Stimulated activated naive CD4-positive, alpha-beta T cell treated with Interleukin-2 at 50 U/mL for 16 hours (primary cell): ENCODE measurements at places on chromosomes 1 and 21.
A peak's percentile ranks its signal among the peaks of the same experiment; 100 is the strongest.

GRCh38 chr1:155932081-155932480 is 2.1 kb downstream of the KHDC4 start:
- DNase-seq = no peak

- no peak for DNase-seq
Measured at GRCh38 chr1:207612762-207613161, 32.2 kb upstream of the CR1L start.

GRCh38 chr1:235939480-235939775 is 72.7 kb upstream of the LYST start:
- no peak for DNase-seq

DNA sequence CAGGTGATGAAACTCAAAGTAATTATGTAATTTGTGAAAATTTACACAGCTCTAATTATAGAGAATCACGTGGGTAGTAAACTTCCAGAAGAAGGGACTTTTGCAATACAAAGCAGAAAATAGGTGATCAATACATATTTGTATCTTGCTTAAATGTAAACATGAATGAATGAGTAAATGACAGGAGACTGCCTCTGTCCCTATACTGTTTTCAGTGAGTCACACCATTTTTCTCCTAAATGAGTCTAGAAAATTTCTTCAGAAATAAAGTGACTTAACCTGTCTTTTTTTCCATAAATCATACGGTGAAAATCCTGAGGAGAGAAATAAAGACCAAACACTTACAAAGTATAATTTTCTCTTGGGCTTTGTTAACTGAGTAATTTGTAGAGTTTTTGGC is 11.9 kb downstream of the RAP1A start:
- no peak for DNase-seq

DNA sequence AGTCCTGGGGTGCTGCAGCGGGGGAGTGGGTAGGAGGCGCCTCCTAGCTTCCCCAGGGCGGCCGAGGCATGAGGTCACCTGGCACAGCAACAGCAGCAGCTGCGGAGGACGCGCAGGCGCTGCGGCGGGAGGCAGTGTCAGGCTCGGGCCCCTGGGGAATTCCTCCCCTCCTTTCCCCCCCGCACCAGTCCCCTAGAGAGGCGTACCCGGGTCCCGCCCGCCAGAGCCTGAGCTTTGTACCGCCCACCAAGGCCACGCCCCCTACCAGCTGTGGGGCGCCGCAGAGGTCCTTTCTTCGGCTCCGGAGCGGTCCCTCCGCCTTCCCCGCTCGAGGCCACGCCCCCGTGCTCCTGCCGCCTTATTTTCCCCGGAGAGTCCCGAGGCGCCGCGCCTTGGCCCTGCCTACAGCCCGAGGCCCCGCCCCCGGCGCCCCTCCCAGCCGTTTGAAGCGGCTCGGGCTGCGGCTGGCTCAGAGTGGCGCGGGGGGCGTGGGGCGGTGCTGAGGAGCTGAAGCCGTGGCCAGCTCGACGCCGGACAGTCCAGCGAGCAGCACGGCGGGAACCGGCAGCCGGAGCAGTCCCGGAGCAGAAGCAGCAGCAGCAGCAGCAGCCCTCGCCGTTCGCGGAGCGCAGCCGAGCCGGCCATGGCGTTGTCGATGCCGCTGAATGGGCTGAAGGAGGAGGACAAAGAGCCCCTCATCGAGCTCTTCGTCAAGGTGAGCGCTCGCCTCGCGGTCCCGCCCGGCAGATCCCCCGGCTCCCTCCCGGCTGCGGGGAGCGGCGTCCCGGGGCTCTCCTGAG is at the start of gene CLIC4:
TSS of gene CLIC4 (plus strand) at position 537 of the 800 bp plus-strand sequence. CDS start at position 644, 107 bp downstream.
- peak; percentile 99 for DNase-seq

- no peak for DNase-seq
Measured at GRCh38 chr1:169833179-169833901, 38.6 kb upstream of the METTL18 start.

DNA sequence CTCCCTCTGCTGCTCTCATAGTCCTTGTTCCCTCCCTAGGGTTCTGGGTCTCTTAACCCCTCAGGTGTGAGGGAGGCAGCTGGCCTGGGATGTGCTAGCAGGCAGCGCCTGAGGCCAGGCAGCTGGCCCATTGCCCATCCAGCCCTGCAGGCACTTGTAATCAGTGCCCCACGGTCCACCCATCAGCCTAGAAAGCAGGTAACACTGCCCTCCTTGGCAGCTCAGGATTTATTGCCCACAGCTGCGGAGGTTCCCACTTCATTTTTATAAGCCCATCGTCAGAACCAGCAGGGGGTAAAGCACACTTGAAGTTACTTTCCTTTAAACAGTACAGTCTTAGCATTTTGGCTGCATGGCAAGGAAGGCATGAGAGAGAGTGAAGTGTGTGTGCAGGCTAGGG is 70.6 kb downstream of the TMEM53 start:
- DNase-seq = no peak

DNA sequence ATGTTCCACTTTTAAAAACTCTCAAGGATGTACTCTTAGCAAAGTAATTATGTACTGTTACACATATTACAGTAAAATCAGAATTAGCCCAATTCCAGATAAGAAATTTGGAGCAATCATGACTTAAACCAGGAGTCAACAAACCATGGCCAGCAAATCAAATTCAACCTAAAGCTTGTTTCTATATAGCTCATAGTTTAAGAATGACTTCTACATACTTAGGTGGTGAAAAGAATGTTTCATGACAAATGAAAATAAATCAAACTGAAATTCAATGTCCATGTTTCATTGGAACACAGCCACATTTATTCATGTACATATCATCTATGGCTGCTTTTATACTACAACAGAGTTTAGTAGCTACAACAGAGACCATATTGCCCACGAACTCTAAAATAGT is 35.1 kb downstream of the FRRS1 start:
- DNase-seq = no peak

GRCh38 chr1:155301342-155301841 is at the start of gene PKLR:
PKLR (minus strand) TSS chr1:155301438; CDS start chr1:155301395, 43 bp downstream.
- DNase-seq = no peak

- DNase-seq = no peak
Measured at GRCh38 chr1:154490317-154490716, 11.7 kb upstream of the TDRD10 start.

- no peak for DNase-seq
Measured at GRCh38 chr1:213759359-213760181, 228.2 kb upstream of the PROX1 start.

GRCh38 chr21:31921079-31921478 is 48.3 kb downstream of the HUNK start:
- no peak for DNase-seq

GRCh38 chr1:110227774-110228173 is 17.7 kb downstream of the KCNC4 start:
- no peak for DNase-seq

DNA sequence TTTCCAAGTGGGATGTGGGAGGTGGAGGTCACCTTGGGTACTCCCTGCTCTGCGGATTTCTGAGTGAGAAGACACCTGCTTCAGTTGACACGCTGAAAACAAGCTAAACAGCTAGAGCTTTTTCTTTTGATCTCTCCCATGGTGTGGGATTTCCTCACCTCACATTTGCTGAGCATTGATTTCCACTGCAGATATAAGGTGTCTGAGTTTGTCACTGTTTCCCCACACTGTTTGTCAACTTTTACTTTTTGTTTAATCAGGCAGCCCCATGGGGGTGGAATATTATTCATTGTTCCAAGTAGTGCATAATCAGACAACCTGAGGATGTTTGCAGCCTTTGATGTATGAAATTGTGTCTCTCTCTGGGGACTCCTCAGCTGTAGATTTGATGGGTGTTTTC is 49.5 kb downstream of the FASLG start:
- peak; percentile 42 for DNase-seq

DNA sequence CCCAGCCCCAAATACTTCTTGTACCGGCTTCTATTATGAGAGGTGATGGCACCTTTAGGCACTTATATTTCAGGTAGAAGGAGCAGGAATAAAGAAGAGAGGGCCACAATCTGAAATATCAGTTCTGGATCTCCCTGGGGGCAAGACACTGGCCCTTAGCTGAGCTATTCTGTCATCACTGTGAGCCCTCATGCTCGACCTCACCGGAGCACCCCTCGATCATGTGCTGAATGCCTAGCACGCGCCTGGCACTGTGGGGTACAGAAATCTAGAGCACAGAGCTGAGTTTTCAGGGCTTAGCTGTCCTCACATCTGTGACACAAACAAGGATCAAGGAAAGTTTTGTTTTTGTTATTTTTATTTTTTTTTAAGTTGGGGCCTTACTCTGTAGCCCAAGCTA is 7.6 kb upstream of the MX1 start:
- no peak for DNase-seq

DNA sequence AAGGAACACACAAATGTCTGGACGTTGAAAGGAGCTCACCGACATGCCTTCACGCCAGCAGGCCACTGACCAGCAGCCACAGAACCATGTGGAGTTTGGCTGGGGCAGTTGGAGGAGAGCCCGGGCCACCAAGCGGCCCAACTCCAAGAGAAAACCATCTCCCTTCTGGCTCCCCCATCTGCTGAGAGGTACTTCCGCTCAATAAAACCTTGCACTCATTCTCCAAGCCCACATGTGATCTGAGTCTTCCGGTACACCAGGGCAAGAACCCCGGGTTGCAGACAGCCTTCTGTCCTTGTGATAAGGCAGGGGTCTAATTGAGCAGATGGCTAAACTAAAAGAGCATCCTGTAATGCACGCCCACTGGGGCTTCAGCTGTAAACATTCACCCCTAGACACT is 24.4 kb downstream of the RGS4 start:
- no peak for DNase-seq

GRCh38 chr21:15144026-15144425 is 79.2 kb upstream of the NRIP1 start:
- no peak for DNase-seq

GRCh38 chr1:88763649-88764406 is 79.8 kb downstream of the PKN2 start:
- DNase-seq = no peak

GRCh38 chr1:49297783-49298182 is 521.1 kb upstream of the BEND5 start:
- no peak for DNase-seq

DNA sequence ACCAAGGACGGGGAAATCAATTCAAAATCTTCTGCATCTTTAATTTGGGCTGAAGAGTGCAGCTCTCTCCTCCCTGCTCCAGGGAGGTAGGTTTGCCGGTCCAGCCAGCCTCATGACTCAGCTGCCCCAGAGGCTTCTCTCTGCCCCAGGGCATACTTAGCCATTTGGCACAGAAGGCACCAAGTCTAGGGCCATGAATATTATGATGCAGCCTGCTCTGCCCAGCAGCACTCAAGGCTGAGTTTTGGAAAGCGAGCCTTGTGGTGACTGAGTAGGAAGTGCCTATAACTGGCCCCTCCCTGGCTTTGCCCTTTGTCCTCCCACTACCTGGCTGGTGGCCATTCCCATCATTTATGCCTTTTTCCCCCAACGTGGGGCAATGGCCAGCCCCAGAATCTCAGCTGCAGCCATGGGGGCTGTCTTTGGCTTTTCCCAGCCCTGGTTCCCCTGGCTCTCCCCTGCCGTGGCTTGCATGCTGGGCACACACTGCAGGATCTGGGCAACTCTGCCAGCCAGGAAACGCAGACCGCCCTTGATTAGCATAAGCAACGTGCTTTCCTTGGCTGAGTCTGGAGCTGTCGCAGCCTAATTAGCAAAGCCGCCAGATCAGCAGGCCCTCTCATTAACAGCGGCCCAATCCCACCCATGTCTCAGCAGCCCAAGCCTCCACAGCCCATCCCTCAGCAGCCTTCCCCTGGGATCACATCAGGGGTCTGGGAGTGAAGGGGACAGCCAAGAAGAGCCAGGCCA is 258.6 kb upstream of the TMEM51 start:
- DNase-seq = no peak

DNA sequence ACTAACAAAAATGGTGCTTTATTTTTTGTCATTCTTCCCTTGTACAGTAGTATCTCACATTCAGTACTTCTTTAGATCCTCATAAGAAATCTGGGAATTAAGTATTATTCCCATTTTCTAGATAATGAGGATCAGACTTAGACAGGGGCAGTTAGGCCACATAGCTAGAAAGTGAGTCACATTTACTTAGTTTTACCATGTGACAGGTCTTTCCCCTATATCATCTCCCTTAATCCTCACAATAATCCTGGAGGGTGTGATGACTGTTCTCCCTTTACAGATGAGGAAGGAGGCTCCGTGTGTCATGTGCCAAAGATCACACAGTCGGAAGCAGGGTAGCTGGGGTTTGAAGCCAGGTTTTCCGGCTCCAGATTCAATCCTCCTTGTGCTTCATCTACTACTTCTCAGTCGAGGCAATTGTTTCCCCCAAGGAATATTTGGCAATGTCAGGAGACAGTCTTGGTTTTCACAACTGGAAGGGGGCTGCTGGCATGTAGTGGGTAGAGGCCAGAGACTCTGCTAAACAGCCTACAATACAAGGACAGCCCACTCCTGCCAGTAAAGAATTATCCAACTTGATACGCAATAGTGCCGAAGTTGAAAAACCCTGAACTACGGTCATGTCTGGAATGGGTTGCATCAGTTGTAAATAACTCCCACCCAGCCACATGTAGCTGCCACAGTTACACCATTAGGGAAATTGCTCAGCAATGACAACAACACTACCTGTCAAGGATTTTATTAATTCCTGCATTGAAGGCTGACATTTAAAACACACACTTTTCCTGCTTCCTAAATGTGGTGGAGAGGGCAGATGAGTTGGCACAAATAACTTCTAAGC is 54.5 kb downstream of the C8B start:
- no peak for DNase-seq

GRCh38 chr1:231991231-231991630 is 364.6 kb downstream of the DISC1 start:
- no peak for DNase-seq

DNA sequence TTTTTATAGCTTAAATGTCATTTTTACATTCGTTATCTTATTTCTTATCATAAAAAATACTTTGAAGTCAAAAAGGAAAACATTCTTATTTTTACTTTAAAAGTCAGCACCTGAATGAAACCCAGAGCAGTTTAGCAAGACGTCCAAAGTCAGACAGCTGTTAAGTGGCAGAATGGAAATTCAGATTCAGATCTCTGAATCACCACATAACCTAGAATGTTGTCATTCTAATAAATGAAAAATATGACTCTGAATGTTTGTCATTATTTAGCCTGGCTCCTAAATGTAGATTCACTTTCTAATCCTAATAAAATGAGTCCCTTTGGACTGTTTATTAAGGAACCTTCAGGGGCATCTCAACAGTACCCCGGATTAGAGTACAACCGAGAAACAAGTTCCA is 75.2 kb upstream of the RGS7 start:
- DNase-seq = no peak

DNA sequence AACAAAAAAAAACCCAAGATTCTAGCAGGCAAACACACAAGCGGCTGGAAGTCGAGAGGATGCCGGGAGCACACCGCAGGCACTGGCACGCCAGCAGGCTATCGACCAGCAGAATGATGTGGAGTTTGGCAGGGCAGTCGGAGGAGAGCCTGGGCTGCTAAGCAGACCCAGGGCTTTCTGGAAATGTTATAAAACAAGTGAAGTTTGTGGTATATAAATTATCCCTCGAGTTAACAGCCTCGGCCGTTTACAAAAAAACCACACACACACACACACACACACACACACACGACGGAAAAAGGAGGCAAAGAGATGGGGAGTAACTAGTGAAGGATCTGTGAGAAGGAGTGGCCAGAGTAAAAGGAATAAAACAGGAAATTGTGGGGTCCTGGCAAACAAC is 87.2 kb upstream of the IVNS1ABP start:
- DNase-seq = no peak
